GF-D8 (cell line): ENCODE measurements at places on chromosomes 7 and 10.
A peak's percentile ranks its signal among the peaks of the same experiment; 100 is the strongest.

- DNase-seq, result no peak
These were observed 221.6 kb downstream of the STK31 start for GRCh38 chr7:23931633-23932032.

DNA sequence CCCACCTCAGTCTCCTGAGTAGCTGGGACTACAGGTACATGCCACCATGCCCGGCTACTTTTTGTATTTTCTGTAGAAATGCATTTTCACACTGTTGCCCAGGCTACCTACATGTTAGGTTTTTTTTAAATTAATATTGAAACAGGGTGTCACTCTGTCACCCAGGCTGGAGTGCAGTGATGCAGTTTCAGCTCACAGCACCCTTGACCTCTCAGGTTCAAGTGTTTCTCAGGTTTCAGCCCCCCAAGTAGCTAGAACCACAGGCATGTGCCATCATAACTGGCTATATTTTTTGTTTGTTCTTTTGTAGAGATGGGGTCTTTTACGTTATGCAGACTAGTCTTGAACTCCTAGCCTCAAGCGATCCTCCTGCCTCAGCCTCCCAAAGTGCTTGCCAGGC is 32.4 kb upstream of the ZMIZ2 start:
- no peak for DNase-seq

- DNase-seq, result no peak
These were observed 1.0 kb upstream of the CTTNBP2 start for GRCh38 chr7:117874191-117874700.

- DNase-seq, result peak; percentile 35
These were observed 172.0 kb upstream of the TNRC18 start for GRCh38 chr7:5595545-5596045.

DNA sequence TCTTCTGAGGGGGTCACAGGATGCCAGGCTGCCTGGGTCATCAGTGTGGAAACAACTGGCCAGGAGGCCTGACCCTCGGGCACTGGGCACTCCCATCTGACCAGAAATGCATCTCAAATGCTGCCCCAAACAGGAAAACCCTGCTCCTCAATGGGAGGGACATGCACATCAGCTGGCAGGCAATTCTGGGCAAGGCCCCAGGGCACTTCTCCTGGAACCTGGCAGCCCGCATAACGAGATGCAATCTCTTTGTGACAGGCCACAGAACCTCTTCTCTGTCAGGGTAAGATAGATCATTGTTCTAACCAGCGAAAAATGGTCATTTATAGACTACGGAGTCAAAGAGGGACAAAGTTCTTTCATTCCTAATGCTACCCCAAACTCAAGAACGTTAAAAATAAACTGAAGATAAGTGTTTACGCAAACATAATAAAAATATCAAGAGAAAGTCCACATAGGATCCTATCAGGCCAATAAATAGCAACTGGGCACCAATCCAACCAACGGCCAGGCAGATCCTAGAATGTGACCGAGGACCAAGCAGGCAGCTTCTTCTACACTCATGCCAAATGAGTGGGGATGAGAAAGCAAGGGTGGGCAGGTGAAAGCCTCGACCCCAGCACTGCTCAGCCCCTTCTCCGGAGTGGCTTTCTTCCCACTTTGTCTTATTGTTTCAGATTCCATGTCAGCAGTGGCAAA is 212.3 kb downstream of the TCERG1L start:
- no peak for DNase-seq
